ENCODE measurements at places on chromosomes 4 and X.

DNA sequence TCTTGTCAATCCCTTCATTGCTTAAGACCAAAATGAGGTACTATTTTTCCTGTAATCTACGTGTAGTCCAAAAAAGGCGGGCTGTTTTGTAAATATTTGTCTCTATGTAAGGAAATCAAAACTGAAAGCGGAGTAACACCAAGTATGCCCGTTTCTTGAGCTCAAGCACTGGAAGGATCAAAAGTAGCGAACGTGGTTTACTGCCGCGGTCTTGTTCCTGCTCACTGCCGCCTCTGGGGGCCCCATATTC, 71.5 kb downstream of the AFF1 start:
- no peak for DNase-seq

GRCh38 chrX:117996408-117996807, 120.2 kb downstream of the KLHL13 start:
- DNase-seq, result no peak

DNA sequence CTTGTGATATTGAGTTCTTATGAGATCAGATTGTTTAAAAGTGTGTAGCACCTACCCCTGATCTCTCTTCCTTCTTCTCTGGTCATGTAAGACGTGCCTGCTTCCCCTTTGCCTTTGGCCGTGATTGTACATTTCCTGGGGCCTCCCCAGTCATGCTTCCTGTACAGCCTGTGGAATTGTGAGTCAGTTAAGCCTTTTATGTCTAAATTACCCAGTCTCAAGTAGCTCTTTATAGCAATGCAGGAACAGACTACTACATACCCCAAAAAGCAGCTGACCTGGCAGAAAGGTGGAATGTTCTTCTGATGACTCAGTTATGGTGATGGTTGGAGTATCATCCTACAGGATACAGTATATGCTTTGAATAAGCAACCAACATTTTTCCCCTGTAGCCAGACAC, 11.4 kb upstream of the MCUB start:
- peak; percentile 22 for DNase-seq

DNA sequence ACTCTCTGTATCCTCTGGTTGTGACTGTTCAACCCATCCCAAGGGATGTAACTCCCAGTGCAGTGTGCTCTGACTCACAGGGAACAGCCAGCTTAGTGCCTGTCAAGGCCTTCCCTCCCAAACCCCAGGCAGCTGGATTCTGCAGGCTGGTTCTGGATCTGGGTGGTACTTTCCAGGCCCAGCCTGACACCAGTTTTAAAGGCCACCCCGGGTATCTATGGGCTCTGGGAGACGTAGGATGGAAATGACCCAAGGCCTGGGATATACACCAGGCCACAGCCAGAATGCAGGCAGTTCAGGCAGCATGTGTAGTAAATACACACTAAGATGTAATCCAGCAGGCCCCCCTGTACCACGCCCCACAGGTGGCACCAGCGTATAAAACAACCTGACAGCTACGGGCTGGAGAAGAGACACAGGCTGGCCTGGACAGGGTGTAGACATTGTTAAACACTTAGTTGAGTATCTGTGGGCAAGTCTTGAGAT, 64.2 kb downstream of the SPINK2 start:
- DNase-seq, result no peak

DNA sequence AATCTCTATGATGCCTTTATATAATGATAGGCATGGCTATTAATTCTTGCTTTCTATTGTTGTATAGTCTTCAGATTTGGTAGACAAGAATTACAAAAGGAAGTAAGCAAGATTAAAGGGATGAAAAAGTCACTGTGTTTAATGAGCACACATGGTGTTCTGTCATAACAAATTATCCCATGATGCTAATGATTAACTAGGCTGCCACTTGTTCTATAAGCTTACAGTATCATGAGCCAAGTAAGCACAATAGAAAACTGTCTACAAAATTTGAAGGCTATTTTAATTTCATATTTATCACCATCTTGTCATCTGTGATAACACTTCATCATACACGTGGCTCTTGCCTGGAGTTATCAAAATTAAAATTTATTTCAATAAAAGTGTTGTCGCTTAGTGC, 466.7 kb downstream of the GASK1B start:
- no peak for DNase-seq

DNA sequence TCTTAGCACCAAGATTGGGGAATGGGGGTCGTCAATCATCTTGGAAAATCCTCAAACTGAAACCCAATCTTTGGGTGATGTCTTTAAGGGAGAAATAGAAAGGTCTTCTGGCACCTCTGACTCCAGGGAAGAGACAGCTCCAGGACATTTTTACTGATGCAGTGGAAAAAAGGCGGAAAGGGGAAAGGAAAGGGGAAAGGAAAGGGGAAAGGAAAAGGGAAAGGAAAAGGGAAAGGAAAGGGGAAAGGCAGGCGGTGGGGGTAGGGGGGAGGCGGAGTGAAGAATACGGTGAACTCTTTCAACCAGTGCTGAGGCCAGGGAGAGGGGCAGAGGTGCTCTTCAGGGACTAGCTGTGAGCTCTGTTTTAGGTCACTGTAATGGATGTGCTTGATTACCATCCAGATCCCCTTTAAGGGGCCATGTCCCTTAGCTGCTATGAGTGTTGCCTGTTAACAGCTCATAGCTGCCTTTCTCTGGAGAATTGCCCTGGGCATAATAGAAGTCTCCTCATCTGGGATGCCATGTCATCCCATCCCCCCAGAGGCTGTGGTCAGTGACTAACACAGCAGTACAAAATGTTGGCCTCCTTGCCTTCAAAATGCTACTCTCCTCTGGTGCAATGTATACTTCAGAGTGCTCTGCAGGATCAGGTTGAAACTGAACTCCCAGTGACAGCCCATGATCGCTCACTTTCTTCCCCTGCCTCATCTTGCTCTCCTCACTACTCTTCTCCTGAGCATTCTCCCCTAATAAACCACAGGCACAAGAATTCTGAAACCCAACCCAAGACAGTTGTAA, 92.4 kb upstream of the AP1S2 start:
- no peak for DNase-seq

DNA sequence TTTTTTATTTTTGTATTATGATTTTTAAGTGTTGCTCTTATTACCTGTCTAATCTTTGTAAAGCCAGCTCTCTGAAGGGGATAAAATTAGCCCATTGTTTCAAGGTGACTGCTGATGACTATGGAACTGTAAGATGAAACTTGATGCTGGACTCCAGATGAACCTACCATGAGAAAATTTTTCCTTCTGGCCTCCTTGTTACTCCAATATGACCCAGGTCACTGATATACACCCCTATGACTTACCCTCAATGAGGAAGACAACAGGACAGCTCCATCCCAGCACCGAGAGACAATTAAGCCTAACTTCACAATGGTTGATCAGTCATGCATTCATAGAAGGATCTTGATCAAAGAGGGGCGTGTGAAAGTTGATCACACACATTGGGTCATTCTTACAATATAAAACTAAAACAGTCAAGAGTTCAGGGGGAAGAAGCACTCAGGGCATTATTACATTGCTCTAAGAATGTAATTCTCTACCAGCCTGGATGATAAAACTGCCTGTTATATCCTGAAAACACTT, 230.8 kb upstream of the AGTR2 start:
- DNase-seq, result no peak

DNA sequence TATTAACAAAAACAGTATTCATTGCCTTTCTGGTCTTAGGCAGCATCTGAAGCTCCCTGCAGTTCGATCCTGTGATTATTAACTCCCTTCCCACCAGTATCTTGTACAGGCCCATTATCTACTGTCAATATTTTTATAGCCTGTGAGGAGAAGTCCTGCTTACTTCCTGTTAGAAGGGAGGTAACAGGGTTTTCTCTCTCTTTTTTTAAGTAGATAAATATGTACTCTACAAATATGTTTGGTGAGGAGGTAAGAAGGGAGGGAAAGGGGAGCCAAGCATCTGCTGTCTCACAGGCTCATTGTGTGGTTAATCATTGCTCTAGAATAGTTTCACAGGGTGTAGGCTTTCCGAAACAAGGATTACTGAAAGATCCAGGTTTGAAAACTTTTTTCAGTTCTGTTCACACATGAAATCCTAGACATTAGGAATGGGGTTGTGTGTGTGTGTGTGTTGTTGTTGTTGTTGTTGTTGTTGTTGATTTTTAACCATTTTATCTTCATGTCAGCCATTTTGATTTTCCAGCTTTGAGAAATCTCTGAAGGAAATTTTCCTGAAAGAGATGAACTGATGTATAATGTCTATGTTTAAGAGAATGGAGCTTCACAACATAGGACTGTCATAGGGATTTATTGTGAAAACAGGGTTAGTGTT, 14.2 kb downstream of the ATOH1 start:
- DNase-seq, result no peak

DNA sequence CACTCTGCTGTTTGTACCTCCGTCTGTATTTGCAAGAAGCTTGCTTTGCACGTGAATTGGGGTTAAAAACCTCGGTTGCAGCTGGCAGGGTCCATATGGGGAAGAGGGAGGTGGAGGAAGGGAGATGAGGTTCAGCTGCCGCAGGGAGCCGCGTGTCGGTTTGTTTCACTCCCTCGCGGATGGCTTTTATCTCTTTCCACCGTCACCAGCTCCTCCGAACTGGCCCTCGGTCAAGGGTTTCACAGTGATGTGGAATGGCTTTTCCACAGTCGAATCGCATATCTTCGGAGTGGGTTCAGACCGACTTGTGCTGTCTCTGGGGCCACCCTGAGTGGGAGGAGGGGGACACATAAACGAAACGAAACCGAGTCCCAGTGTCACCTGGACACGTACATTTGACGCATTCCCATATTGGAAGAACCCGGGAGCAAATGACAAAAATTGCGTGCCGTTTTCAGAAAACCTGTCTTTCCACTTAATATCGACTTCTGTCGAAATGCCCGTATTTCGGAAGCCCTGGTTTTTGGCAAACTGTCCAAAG, 929 bp downstream of the ZBTB33 start:
- DNase-seq, result peak; percentile 19

DNA sequence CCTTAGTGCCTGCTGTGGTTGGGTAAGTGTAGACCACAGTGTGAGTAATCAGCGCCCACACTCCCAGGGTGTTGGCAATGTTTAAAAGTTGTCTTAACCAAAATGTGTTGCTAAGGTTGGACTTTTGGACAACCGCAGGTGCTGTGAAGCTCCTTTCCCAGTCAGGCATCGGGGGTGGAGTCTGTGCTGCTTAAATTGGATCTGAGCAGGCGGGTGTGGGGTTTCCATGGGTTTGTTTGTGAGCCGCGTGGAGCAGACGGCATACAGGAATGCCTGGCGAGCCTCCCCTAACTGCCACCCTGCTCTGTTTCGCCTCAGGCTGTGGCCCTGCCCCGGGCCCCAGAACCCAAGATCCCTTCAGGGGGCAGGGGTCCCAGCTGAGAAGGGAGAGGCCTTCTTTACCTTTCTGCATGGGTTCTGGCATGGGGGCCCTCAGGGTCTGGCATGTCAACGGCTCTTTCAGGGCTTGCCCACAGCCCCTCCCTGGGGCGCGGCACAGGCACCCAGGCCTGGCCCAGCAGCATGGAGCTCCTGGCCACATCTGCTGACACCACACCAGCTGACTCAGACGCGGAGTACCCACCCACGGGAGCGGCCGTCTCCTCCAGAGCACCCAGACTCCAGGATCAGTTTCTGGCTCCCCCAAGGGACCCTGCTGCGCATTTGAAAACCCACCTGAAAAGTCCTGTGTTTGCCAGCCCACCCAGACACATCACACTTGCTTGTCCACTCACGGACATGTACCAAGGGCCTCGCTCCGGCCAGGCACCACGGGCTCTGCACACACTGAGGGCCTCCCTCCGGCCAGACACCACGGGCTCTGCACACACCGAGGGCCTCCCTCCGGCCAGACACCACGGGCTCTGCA, 5.1 kb upstream of the SPON2 start:
- peak; percentile 56 for DNase-seq

- DNase-seq, result no peak
These were observed 50.7 kb downstream of the SNX12 start for GRCh38 chrX:71017396-71017939.

- DNase-seq, result no peak
These were observed 5.0 kb downstream of the SHOX start for GRCh38 chrX:635428-636090.

- no peak for DNase-seq
These were observed 25.7 kb downstream of the SLC9B2 start for GRCh38 chr4:103050736-103051436.

- DNase-seq, result no peak
These were observed 9.2 kb downstream of the RFC1 start for GRCh38 chr4:39357002-39357401.

DNA sequence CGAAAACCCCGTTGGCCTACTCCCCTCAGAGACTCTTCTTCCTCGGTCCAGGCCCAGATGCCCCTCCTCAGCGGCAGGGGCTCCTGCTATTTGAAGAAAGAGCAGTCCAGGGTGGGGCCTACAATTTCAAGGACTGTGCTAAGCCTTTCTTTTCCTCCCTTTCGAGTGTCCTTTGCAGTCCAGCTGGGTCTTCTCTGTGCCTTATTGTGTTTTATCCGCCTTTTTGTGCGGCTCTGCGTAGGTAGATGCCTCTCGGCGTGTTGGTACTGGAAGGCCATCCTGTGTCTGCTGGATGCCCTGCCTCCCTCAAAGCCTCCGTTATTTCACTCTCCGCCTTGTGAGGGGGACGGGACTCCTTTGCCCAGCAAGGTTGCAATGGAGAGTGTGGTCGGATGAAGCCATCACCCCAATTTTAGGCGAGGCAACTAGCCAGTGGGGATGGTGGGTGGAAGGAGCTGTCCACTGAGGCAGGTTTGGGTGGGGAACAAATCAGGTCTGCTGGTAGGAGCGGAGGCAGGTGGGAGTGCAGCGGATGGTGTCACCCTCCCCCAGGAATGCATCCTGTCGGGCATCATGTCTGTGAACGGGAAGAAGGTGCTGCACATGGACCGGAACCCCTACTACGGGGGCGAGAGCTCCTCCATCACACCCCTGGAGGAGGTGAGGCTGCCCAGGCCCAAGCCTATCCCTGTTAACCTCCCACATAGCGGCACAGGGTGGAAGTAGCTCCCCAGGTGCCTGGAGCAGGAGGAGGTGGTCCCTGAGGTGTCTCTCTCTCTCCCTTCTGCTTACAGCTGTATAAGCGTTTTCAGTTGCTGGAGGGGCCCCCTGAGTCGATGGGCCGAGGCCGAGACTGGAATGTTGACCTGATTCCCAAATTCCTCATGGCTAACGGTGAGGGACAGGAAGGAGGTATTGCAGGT, 1.3 kb downstream of the GDI1 start:
- DNase-seq, result no peak

GRCh38 chrX:110214684-110215083, 103.2 kb downstream of the AMMECR1 start:
- DNase-seq, result no peak

- DNase-seq, result no peak
These were observed 112.1 kb downstream of the FAM53A start for GRCh38 chr4:1572010-1572385.

- no peak for DNase-seq
These were observed 74.9 kb downstream of the MAB21L2 start for GRCh38 chr4:150656891-150657290.

DNA sequence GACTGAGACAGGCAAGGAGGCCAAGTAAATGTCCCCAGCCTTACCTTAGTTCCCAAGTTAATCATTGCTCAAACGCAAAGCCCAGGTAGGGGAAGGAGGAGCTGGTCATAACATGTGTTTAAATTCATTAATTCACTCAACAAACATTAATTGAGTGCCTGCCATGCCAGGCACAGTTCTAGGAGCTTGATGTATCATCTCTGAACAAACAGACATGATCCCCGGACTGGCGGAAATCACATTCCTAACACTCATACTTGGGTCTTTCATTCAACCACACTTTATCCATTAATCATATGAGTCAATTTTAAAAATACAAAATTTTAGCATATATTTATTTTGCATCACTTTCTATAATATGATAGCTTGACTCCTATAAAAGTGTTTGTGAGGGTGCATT, 335.3 kb upstream of the NOCT start:
- no peak for DNase-seq

Data from activated CD8-positive, alpha-beta memory T cell treated with anti-CD3 and anti-CD28 coated beads, Interleukin-2, amount 50 U/mL, for 4 hours (primary cell).